ENCODE measurements at places on chromosomes 6 and 20.

DNA sequence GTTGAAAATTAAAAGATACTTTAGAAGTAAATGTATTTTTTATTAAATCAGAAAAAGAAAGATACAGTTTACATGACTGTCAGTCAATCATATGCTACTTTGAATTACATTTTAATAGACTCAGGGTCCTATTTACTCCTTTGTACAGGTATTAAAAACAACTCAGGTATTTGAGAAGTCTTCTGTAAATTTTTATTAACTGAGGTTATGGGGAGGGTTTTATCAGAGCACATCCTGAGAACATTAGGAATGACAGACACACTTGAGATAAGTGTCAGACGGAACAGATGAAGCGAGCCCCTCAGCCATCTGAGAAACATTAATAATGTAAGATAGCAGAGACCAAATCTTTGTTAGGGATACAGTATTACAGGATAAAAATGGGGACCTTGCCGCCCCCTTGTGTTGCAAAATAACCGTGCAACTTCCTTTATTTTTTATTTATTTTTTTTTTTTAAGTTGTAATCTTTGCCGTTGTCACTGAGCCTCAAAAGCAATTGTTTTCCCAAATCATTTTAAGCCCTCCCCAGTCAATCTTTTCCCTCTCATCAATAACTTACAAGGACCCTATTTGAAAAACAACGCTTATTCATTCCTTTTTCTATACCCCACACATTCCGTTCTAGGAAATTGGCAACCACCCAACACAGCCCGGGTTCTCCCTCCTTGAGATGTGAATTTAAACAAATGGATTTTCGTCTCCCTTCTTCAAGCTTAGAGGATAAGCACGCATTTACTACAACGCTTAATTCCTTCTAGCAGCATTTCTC lies 126.7 kb downstream of the BCAS1 start:
- DNase-seq = no peak

GRCh38 chr6:10862361-10862760 lies 19.5 kb downstream of the GCM2 start:
- no peak for DNase-seq

DNA sequence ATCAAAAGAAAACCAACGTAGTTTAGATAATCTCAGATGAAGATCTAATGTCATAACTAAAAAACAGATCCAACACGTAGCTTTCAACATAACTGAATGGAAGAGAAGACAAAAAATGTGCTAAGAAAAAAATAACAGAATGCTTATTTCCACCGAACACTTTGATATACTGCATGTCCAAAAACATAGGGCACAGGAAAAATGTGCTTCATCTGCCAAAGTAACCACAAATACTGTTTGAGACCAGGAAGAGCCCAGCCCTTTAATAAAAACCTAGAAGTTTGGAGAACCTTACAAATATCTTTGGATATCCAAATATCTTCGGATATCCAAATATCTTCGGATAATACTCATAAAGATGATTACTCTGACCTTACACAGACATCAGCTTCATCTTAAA lies 19.8 kb downstream of the LAMA4 start:
- DNase-seq = no peak

DNA sequence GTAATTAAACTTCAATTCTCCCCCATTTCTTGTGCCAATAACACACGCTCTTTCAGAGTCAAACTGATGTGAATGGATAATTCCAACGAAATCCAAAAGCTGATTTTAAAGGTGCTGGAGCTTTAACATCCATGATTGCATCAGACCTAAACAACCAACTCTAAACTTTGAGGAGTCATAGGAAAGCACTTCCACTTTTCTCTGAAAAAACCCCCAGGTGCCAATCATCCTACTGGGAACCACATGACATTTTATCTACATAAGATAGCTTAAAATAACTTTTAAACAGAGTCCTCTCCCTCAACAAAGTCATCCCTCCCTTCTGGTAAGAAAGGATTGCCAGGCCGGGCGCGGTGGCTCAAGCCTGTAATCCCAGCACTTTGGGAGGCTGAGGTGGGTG lies 167.7 kb upstream of the PDE10A start:
- no peak for DNase-seq

DNA sequence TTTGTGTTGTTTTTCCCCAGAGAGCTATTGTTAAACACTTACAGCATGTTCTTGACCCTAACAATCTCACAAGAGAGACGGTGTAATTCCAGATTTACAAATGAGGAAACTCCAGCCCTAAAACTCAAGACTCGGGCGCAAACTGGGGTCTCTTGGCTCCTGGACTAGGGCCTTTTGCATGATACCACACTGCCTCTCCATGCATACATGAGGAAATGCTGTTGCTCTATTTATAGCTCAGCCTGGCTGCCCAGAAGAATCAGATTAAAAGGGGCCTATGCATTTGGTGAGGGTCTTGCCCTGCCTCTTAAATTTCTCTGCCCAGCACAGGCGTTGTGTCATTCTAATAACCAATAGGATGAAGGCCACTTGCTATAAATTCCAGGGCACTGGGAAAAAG lies 30.5 kb upstream of the SNRPB2 start:
- no peak for DNase-seq

GRCh38 chr6:51182827-51183226 lies 364.2 kb downstream of the TFAP2B start:
- no peak for DNase-seq

- DNase-seq = no peak
Measured at GRCh38 chr6:67391955-67392354, 1243.1 kb upstream of the ADGRB3 start.

DNA sequence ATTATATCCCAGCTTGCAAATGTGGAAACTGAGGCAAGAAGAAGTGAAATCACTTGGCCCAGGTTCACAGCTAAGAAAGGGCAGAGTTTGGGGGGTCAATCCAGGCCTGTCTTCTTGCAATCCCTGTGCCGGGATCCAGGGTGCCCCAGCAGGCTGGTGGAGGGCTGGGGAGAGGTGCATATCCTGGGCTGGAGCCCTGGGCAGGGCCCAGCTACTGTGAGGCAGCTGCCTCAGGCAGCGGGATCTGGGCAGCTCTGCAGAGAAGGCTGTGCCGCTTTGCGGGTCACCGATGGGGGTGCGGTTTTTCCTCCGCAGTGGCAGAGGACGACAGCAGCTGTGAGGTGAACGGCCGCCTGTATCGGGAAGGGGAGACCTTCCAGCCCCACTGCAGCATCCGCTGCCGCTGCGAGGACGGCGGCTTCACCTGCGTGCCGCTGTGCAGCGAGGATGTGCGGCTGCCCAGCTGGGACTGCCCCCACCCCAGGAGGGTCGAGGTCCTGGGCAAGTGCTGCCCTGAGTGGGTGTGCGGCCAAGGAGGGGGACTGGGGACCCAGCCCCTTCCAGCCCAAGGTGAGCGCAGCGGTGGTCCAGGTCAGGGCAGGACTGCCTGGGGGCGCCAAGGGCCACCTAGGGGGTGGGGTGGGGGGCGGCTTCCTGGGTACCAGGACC lies 9.4 kb downstream of the CCN5 start:
- DNase-seq = no peak

DNA sequence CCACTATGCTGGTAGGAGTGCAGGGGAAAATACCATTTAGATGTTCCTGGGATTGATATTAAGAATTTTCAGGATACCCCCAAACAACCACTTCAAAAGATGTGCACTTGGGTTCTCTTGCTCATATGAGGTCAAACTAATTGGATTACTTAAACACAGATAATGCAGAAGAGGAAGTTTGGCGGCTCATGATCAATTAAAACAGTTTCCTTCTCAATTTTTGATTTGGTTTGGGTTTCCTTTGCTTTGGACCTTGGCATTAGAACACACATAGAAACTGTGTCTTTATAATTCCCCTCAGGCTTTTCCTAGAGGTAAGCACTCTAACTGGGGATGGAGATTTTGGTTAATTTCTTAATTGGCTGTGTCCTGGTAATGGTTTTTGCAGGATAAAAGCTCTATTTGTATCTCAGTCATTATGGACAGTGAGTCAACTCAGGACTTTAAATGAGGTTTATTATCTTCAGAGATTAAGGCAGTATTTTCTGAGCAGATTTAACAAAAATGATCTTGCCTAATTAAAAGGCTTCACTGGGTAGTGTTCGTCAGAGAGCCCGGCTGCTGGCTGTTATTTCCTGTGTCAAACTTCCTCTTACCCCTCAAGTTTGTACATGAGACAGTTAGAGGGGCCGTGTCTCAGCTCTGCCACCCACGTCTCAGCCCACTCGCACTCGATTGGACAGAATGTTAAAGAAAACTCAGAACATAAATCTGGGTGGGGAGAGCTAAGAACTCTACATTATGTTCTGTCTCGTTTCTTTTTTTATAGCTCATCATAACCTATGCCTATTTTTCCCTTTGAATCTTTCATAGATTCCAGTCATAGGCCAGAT lies 50.3 kb upstream of the PREP start:
- DNase-seq = no peak

DNA sequence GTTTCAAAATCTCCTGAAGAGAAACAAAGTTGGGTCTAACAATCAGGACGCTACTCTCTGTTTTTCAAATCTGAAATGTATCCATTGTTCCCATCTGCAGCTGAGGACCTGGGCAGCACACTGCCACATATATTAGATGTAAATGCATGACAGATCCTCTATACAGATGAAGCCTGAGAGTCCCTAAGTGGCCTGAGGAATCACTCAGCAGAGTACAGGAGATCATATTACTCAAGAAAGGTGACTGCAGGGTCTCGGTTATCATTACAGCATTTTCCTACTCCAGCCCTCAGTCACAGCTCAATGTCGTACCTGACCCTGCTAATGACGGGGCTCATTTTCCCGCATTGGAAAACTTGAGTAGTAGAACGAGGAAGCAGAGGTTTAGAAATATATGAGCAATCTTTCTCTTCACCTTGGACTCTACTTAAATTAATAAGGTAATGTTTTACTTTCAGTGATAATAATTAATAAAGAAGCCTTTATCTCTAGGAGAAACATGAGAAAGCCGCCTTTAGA lies 256.2 kb upstream of the IRAK1BP1 start:
- DNase-seq = no peak

- no peak for DNase-seq
Measured at GRCh38 chr6:37218061-37218460, 39.5 kb upstream of the TBC1D22B start.
